Stimulated activated CD4-positive, alpha-beta T cell treated with anti-CD3 and anti-CD28 coated beads, Interleukin-4, amount 100 ng/mL, for 4 hours (primary cell): ENCODE measurements at places on chromosomes 11 and 22.

- peak; percentile 72 for DNase-seq
These were observed 1.5 kb downstream of the MIAT start for GRCh38 chr22:26658671-26659478.

DNA sequence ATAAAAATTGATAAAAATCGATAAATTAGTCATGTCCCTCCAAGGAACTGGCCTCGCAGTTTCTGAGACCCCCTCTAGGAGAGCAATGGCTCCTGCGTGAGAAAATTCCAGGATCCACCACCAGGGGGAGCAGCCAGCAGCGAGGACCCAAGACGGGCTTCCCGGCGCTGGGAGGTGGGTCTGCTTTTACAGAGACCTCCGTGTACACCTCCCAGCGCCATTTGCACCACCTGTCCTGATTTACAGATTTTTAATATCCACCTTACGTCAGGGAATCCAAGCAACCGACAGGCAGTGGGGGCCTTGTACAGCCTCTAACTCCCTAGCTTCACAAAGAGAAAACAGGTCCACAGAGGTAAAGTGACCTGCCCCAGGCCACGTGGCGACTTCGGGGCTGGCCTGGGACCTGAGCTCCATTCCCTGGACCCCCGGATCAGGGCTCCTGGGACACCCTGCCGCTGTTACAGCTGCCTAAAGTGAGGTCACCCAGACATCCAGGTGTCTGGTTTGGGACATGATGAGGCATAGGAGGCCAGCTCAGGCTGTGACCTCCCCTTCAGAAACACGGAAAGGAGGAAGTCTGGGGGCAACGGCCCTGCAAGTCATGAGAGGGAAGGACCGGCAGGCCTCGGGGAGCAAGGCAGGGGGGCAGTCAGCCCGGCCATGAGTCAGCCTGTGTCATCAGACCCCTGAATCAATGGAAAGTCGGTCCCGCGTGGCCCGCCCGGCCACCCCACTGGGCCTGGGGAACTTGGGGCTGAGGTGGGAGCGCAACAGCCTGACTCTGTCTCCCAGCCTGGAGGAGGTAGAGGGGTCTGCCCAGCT is 3.5 kb downstream of the OSM start:
- DNase-seq = peak; percentile 83

DNA sequence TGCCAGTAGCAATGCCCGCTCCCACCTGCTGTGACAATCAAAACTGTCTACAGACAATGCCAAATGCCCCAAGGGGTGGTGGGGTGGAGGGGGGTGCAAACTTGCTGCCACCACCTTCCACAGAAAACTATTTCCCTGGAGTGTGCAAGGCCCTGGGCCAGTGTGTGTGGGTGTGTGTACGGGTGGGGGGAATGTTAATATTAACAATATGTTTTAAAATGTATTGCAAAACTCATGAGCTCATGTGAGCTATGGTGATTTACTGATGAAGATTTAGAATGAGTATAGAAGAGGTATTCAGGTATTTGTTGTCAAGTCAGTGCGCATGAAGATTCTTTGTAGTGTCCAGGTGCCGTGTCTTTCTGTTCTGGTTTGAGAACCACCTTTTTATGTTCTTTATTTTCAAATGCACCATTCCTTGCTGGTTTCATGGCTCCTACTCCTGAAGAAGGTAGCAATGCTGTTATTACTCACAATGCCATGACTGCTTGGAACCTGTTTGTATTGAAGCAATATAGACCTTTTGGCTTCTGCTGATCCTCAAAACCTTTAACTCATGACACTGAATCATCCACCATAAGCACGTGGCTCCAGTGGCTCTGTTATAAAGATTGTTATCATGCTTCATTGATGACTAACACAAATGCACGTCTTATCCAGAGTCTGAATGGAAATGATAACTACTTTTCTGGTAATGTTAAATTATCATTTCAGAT is 29.9 kb upstream of the AQP11 start:
- DNase-seq = no peak

DNA sequence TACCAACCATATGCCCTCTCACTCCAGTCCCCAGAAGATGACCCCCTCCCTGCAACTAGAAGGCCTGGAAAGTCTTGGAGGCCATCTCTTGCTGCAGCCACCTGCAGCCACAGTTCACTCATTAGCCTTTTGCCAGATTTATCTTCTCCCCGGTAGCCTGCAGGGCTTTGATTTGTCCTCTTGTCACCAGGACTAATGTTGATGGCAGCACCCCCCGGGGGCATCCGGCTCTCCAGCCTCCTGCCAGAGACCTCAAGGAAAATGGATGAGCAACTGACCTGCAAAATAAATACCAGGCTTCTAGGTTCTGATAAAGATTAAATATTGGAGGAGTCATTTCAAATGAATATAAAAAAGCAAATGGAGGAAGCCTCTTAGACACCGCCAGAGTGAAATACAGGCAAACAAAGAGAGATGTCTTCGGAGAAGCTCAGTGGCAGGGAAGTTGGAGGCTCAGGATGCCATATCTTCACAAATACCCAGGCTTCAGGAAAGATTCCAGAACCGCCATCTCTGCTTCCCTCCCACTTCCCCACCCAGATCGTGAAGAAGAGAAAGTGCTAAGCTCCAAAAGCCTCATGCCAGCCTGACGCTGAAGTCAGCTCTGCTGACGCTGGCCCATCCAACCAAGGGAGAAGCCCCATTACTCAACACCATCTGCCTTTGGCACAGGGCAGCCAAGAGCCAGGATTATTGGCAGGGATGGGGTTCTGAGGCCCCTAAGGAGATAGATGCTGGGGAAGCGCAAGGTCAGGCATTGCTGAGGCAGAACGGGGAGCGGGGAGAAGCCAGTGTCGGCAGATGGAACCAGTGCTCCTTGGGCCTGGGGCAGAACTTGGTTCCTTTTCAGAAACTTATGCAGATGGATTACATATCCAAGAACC is 362.7 kb downstream of the CADM1 start:
- DNase-seq = no peak

- no peak for DNase-seq
These were observed 893 bp downstream of the SLC36A4 start for GRCh38 chr11:93196816-93197379.

DNA sequence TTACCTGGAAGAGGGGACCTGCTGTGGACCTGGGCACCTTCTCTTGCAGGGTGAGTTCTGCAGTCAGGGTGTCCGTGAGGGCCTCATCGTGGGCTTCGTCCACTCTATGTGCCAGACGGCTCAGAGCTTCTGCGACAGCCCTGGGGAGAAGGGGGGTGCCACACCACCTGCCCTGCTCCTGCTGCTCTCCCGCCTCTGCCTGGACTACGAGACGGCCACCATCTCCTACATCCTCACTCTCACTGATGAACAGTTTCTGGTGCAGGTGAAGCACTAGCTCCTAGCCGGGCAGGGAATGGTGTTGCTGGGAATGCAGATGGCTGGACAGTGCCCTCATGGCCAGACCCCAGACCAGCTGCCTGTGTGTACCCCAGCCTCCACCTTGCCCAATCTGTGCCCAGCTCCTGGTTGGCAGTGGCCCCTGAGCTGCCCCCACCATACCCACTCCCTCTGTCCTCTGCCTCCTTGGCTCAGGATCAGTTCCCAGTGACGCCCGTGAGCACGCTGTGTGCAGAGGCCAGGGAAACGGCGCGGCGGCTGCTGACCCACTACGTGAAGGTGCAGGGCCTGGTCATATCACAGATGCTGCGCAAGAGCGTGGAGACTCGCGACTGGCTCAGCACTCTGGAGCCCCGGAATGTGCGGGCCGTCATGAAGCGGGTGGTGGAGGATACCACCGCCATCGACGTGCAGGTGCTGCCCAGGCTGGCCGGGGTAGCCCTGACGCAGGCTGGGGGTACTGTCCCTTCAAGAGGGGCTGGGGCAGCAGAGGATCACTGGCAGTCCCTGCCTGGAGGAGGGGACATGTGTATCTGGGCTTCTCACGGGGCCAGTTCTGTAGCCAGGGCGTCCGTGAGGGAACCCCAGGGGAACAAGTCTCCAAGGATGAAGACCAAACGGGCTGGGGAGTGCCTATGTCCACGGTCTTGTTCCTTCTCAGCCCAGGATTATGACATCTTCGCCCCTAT is 2.2 kb upstream of the TM7SF2 start:
- no peak for DNase-seq

DNA sequence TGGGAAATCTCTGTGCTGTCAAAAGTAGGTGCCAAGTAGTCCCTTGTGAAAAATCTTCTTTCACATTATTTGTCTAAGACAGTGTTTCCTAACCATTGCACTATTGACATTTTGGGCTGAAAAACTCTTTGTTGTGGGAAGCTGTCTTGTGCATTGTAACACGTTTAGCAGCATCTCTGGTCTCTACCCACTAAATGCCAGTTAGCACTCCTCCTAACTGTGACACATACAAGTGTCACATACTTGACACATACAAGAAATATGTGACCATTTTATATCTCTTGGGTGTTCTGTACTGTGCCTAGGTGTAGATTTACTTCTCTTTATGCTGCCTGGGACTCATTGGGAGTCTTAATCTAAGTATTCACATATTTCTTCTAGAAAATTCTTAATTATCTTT is 57.8 kb downstream of the NXPE1 start:
- DNase-seq = no peak

GRCh38 chr22:50608996-50609395 is 8.4 kb downstream of the MAPK8IP2 start:
- DNase-seq = no peak

GRCh38 chr11:78080818-78081495 is 1.3 kb upstream of the NDUFC2 start:
- DNase-seq = no peak

DNA sequence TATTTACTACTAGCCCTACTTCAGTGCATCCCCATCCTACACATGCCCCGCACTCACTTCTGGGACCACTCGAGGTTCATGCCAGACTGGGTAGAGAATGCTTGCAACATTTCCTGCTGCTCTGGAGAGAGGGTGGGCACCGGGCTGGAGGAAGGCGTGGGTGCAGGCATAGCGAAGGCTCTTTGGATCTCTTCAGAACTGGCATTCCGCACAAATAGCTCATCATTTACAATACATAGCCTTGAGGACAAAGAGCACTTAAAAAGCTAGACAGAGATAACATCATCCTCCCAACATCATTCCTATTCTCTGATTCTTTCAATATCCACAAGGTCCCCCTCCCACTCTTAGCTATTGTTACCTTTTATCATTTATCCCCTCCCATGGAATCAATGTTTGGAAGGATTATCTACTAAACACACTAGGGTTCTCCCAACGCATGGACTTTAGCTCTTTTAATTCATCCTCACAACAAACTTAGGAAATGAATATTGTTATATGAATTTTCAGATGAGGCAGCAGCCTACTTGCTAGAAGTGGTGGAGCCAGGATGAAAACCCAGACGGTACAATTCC is 2.5 kb upstream of the TMEM223 start:
- no peak for DNase-seq

GRCh38 chr11:64252003-64252872 is 908 bp downstream of the PLCB3 start:
- DNase-seq = no peak
